ENCODE measurements at places on chromosomes 3 and 15.

DNA sequence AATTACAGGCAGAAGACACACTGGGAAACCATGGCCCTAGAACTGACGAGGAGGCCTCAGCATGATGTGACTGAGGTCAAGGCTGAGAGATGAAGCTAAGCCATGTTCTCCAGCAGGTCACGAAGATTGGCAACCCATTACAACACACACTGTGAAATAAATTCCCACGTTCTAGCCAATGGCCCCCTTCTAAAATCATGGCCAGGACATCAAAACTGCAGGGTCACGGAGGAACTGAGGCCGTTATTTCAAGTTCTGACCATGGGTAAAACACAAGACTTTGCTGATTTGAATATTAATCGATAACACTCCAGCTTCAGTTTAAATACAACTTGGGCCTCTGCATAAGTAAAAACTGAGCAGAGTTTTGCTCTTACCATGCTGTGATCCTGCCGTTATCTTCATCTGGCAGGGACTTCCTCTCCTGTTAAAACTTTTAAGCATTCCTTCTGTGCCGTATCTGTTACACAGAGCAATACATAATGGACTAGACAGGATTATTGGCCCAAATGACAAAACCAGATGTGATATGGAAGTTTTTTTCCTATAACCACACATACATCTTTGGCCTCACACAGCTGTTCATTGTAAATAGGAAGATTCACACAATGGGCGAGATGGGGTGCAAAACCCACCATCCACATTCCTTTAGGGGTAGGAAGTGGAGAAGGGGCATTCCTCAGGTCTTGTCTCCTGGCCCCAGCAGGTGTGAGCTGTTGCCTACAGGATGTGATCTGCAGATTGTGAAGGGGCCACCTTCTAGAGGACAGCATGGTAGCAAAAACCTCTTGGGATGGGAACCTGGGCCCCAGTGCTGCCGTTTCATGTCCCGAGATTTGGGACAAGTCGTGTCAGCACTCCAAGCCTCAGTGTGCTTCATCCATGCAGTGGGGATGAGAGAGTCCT, 207.4 kb downstream of the OPA1 start:
- no peak for DNase-seq

DNA sequence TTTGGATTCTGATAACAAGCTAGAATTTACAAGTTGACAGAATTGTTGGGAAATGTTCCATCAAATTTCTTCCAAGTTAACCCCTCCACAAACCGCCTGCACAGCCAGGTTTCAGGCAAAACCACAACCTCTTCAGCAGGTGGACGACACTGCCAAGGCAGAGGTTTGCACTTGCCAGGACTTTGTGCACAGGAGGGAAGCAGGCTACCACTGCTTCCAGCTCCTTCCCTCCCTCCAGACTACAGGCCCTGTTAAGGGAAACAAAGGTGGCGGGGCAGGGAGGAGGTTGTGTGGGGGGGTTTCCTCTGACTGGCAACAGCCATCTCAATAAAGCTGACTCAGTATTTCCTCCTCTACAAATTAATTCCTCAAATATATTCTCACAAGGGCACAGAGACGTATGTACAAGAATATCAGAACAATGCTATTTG, 42.2 kb downstream of the TBC1D2B start:
- DNase-seq = no peak

DNA sequence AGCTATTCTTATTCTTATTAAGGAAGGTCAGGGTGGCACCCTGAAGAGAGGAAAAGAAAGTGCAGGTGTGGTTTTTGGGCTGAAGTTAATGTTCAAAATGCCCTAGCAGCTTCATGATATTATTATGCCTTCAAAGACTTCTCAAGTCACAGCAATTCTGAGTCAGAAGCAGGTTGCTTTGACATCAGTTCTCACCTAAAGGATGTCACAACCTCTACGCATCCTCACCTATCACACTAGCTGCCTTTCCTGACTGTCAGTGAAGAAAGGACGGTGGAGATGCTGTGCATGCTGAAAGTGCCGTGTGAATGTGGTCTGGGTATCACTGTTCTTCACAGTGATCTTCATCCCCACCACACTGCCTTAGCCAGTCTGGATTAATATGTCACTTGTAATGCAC, 49.6 kb downstream of the NPTN start:
- DNase-seq = no peak

GRCh38 chr15:80100247-80100646, 40.8 kb downstream of the ZFAND6 start:
- DNase-seq = no peak

DNA sequence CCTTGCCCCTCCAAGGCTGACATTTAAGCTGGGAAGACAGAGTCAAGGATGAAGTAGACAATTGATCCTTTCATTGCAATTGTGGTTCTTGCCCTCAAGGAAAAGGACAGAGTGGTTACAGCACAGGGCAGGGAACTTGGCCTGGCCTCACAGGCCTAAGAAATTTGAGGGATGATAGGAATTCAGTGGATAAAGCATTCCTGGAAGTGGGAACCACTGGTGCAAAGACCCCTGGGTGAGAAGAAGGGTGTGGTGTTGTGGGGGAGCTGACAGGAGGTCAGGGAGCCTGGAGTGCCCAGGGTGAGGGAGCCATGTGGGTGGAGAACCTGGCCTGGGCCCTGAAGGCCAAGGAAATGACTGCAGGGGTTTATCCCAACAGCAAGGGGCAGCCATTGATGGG, 287.4 kb downstream of the UACA start:
- DNase-seq = no peak

DNA sequence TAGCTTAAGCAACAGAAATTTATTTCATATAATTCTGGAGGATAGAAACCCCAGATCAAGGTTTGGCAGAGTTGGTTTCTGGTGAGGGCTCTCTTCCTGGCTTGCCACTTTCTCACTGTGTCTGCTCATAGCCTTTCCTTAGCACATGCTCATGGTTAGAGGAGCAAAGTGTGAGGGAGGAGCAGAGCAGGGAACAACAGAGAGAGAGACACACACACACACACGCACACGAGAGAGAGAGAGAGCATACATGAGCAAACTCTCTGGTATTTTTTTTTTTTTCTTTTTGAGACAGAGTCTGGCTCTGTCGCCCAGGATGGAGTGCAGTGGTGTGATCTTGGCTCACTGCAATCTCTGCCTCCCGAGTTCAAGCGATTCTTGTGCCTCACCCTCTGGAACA, 36.8 kb upstream of the ZDHHC23 start:
- no peak for DNase-seq

- no peak for DNase-seq
Measured at GRCh38 chr15:49387471-49387870, 35.6 kb upstream of the FGF7 start.

DNA sequence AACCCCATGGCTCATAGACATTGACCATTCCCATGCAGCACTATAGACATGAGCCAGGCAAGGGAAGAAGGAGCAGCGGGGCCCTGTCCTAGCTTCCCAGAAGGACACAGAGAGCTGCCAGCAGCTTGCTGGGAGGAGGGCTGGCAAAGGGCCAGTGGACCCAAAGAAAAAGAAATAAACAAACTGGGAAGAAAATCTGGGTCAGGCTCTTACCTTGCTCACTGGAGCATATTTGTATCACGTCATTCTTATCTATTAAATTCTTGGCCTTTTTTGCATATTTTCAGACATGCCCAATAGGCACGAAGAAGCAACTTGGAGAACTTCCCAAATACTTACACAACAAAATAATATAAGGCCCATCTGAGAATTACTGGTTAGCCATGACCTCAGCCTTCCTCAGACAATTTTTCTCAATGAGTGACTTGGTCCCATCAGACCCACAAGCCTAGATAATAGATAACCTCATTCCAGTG, 28.4 kb downstream of the RASGRP1 start:
- DNase-seq = no peak

DNA sequence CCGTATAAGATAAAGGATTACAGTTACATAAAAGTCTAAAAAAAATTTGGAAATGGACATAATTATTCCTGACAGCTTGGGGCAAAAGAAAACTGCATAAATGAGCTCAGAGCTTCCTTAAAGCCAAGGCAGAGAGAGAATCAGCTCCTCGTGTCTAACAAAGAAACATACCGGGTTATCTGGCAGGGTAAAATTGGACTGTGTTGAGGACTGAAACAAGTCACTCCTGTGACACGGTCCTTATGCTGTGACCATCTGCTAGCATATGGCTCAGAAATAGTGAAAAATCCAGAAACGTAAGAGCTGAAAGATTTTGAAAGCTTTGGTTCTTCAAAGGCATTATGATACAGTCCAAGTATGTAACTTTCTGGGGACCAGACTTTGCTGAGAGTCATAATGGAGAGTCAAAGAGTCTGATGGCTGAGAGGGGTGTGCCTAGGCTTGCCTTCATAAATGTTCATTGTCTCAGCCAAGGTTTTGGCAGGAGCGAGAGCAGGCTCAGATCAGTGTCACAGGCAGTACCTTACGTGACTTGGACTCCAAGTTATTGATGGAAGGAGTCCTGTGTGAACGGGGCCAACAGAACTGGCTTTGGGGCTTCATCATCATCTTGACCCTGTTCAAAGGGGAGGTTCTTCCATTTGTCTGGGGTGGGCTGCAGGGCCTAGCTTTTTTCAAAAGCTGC, 12.5 kb downstream of the MAP6D1 start:
- no peak for DNase-seq

DNA sequence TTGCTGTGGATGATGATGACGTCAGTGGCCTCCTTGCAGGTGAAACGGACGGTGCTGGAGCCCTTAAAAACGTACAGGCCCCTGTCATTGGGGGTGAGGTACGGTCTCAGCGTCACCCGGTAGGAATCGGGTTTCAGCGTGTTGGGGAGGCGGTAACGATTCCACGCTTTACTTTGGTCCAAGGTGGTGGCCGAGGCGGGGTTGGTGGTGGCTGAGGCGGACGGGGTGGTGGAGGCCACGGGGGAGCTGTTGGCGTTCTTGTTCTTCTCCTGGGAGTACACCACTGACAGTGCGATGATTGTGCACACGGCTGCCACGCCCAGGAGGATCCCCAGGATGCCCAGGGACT, 8.5 kb downstream of the ANPEP start:
- DNase-seq = no peak

DNA sequence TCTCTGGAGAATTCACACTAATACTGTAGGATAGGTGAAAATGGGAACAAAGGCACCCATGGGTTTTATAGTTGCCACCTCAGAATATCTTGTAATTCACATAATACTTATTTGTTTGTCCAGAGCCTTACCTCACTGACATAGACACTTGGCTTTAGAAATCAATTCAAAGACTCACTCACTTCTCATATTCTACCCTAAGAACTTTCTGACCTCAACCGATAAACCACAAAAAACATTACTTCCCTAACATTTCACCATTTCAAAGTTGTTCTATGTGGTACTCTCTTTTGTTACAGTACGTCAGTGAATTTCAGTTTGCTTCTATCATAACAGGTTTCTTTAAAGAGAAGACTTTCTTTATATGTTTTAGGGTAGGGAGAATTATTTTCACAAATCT, 359.3 kb downstream of the IGSF11 start:
- DNase-seq = no peak

- no peak for DNase-seq
Measured at GRCh38 chr3:135172191-135172869, 377.3 kb downstream of the EPHB1 start.

DNA sequence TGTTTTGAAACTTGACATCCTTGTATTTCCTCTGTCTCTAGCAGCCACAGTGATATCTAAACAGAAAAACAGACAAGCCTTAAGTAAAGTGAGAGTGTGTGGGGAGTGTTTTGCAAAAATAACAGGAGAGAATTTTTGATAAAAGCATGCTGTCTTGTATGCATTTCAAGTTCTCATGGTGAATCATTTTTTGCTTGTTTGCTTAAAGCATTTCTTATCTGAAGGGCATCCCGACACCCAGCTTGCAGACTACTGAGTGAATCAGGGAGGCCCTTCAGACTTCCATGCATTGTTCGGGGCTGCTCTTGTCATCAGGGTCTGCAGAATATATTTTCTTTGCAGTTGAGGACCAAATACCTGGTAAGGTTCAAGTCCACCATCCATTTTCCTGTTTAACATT, 8.5 kb downstream of the CGNL1 start:
- DNase-seq = no peak

GRCh38 chr3:98735296-98735695, 27.8 kb upstream of the ST3GAL6 start:
- no peak for DNase-seq

GRCh38 chr3:183202004-183202722, 39.6 kb upstream of the LAMP3 start:
- no peak for DNase-seq

- no peak for DNase-seq
Measured at GRCh38 chr15:96273317-96274086, 57.0 kb upstream of the NR2F2 start.

GRCh38 chr15:49372366-49372765, 50.7 kb upstream of the FGF7 start:
- no peak for DNase-seq

- DNase-seq = no peak
Measured at GRCh38 chr3:133926736-133927539, 31.3 kb upstream of the RAB6B start.

- no peak for DNase-seq
Measured at GRCh38 chr3:154778057-154778456, 302.1 kb upstream of the MME start.

DNA sequence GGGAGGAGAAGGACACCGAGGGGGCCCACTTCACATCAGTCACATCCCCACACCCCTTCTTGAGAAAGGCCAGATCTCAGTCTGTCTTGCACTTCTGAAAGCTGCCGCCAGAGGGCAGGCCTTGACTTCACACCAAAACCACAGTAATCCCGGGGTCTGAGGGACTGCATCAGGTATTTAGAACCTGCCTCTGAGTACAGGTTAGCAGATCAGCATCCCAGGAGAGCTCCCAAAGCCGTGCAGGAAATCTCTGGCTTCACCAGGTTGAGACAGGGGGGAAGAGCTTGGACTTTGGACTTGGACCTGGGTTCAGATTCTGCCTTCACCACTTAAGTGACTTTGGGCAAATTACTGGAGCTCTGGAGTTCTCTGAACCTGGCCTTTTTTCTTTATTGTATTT, 50.3 kb downstream of the LHFPL4 start:
- peak; percentile 43 for DNase-seq

- DNase-seq = no peak
Measured at GRCh38 chr3:176737480-176738110, 459.7 kb downstream of the TBL1XR1 start.

- no peak for DNase-seq
Measured at GRCh38 chr3:9024341-9024740, 61.1 kb upstream of the RAD18 start.

- DNase-seq = no peak
Measured at GRCh38 chr3:160771811-160772459, 15.9 kb downstream of the PPM1L start.

All from stimulated activated CD8-positive, alpha-beta memory T cell treated with anti-CD3 and anti-CD28 coated beads, Interleukin-2, amount 100 ng/mL, for 1 hour (primary cell).